Activated CD4-positive, alpha-beta T cell treated with anti-CD3 and anti-CD28 coated beads, Interleukin-2, amount 50 U/mL, for 1 hour (primary cell): ENCODE measurements at places on chromosomes 1 and 21.

DNA sequence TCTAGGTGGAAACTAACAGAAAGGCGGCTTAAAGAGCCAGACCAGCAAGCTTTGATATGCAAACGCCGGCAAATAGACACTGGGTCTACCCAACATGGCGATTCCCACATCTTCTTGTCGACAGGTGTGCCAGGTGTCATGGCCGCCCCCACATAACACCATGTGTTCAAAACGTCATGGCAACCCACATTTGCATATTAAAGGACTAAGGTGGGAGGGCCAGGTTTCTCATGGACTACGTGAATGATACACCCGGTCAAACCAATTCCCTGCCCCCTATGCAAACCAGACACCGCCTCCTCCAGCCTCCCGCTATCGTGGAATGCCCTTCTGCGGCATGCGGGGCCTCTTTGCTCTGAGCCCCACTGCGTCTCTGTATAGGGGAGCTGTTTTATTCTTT lies 41.3 kb downstream of the ICOSLG start:
- no peak for DNase-seq

DNA sequence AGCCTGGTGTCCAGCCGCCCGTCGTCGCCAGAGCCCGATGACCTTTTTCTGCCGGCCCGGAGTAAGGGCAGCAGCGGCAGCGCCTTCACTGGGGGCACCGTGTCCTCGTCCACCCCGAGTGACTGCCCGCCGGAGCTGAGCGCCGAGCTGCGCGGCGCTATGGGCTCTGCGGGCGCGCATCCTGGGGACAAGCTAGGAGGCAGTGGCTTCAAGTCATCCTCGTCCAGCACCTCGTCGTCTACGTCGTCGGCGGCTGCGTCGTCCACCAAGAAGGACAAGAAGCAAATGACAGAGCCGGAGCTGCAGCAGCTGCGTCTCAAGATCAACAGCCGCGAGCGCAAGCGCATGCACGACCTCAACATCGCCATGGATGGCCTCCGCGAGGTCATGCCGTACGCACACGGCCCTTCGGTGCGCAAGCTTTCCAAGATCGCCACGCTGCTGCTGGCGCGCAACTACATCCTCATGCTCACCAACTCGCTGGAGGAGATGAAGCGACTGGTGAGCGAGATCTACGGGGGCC lies 1.2 kb downstream of the OLIG2 start:
- DNase-seq = no peak

DNA sequence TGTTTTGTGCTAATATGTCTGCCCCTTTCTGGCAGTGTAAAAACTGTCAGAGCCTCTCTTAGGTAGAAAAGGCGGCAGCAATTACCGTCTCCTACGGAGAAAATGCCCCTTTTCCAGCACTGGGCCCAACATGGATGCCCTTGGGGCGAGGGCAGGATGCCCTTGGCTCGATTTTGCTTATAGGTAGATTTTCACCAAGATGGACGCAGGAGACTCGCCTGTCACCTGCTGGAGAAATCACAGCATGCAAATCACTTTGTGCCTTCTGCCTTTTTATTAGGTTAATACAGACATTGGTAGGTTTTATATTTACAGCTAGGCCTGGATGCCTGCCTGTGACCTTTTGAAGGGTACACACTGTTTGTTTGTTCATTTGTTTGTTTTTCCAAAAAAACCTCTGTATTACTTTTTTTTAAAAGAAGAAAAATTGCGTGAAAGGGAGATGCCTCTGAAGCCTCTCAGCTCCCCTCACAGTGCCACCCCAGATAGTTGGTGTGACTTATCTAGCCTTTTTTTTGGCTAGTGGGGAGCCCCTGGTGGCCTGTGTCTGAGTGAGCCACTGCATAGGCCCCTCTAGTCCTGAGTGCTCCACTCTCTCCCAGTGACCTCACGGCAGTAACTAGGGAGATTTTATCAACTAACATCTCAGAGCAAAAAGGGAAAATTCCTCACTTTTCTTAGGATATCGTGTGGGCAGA lies 2.5 kb downstream of the ATP1B1 start:
- DNase-seq = no peak

- no peak for DNase-seq
Measured at GRCh38 chr1:40310983-40311642, 6.0 kb downstream of the COL9A2 start.

- DNase-seq = no peak
Measured at GRCh38 chr1:12296623-12297022, 66.8 kb downstream of the VPS13D start.
